ENCODE measurements at places on chromosomes 5 and 9.

DNA sequence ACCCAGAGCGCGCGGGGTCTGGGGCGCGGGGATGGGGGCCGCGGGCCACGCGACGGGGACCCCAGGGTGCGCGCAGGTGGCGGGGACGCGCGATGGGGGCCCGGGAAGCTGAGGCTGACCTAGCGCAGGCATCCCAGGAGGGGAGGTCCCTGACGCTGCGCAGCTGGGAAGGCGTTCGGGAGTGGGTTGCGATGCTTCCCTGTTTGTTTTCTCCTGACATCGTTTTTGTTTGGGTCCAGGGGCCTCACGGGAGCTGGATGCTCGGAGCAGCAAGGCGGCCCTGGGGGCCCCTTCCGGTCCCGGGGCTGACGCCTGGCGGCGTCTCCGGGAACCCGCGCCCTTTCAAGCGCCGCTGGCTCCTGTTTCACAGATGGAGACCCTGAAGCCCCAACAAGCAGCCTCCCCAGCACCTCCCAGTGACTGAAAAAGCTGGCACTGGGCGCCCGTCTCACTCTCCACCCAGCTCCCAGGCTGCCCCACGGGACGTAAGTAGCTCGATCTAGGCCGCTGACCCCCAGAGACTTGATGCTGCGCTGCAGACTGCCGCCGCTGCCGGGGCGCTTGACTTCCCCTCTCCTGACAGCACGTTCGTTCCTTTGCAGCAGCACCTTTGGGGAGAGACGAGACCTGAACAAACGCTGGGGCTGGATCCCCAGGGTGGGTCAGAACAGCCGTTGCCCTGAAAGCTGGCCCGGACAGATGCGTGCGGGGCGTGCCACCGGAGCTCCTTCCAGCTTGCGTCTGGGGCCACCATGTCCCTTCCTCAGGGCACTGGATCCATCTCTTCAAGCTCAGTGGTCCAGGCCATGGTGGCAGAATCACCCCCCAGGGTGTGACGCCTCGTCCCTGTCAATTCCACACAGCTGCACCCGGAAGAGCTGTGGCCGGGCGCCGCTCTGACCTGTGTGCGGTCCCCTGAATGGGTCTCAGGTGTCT lies 593 bp downstream of the BRD3OS start:
- peak; percentile 42 for DNase-seq

DNA sequence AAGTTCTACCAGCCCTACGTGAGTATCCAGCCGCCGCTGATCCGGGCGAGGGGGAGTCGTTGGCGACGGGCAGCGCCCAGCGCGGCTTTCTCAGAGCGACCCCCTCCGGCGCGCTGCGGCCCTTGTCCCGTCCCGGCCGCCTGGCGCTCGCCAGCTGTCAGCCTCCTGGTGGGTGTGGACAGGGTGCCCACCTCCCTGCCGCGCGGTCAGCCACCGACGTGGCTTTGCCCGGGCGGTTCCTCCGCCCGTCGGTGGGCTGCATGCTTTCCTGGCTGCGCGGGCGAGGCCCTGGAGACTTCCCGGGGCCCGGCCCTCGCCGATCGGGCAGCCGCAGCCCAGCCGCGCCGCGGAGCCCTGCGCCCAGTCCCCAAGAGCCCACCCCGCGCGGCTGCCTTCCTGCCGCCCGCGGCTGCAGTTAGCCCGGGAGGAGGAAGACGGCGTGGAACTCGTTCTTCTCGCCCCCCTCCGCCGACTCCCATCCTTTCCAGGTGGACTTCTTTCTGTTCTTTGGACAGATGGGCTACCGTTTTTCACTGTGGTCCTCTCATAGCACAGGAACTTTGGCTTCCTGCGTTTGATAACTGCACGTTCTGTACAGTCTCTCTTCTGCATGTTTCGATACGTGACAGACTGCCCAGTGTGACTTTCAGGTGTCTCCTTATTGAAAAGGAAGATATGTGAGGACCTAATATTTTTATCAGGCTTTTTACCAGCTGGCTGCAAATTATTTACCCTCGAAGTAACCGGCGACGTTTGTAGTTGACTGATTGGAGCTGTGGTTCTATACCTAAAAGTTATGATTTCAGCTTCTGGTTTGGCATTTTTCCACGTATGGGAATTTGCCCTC lies 577 bp downstream of the AP3S1 start:
- peak; percentile 25 for DNase-seq

- DNase-seq, result peak; percentile 49
These were observed 26.0 kb downstream of the ARRDC3 start for GRCh38 chr5:91357012-91357634.

- DNase-seq, result no peak
These were observed 52.7 kb downstream of the WNK2 start for GRCh38 chr9:93236541-93237206.

DNA sequence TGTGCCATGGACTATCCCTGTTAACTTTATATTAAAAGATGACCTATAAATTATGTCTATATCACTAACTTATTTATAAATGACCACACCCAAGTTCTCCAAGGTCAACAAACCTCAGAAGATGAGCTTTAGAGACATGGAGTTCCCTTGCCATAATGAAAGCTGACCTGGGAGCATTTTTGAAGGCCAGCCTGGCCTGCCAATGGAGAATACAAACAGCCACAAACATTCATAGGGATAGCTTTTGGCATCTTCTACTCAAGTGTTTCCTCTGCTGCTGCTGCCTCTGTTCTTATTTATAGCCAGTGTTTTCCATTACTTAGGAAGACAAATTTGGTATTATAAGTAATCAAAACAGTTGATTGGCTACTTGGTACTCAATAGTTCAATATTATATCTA lies 117.3 kb upstream of the ADAMTS19 start:
- DNase-seq, result no peak

GRCh38 chr9:100370064-100370723 lies 17.5 kb upstream of the TEX10 start:
- DNase-seq, result no peak

DNA sequence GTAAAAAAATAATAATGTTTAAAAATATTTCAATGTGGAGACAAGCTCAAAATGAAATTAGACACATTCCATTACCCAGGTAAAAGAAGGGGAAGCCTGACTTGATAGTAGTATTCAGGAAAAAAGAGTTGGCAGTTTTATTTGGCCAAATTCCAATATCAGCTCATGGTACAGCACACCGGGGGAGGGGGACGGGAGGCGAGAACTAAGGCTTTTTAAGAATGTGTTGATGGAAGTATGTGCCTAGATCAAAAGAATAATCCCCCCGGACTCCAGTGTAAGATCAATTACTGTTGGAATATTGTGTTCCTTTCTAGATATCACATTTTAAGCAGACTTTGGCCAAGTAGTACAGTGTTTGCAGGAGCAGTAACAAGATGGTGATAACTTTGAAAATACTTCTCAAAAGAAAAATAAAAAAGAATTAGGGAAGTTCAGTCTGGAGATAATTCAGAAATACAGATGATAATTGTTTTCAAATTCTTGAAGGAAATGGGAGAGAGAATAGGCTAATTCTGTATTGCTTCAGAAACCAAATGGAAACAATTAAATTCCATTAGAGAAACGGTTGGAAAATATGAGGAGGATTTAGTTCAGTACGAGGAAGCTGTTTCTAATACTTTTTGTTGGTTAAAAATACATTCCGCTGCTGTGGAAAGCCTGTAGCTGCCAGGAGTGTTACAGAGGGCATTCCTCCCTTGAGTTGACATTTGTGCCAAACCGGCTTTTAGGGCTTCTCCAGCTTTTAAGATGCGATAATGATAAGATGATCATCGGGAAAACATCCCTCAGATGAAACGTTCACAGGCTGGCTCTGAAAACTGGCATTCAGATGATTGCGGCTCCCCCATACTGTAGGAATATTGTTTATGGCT lies 98.1 kb upstream of the ERBIN start:
- DNase-seq, result no peak

All from T47D (cell line).